ENCODE measurements at places on chromosomes 1 and 21. TPM values are rescaled to one million over a fixed set of nuclear protein-coding genes. Genes with fewer than 3 reads are reported as not detected.

Gene ADAMTS4
- polyA plus RNA-seq = 7.2 TPM

Gene GBP4
- 13.5 TPM for polyA plus RNA-seq

Gene SNAP47
- 10.6 TPM for polyA plus RNA-seq

Gene IL20
- 0.11 TPM for polyA plus RNA-seq

Gene KRTAP12-2
- polyA plus RNA-seq = not detected

Gene SLC19A1
- 23.8 TPM for polyA plus RNA-seq

Gene KCNC4
- 3.2 TPM for polyA plus RNA-seq

Gene EFNA3
- 1.8 TPM for polyA plus RNA-seq

Gene SLFNL1
- 0.94 TPM for polyA plus RNA-seq

Gene SYCP1
- not detected for polyA plus RNA-seq

Gene ARHGAP30
- 66.3 TPM for polyA plus RNA-seq

Gene SEMA4A
- 26.9 TPM for polyA plus RNA-seq

Gene VHLL
- not detected for polyA plus RNA-seq

Gene CACHD1
- 9.0 TPM for polyA plus RNA-seq

Gene DENND1B
- polyA plus RNA-seq = 4.1 TPM

Gene OR2G6
- polyA plus RNA-seq = not detected

Gene FNBP1L
- polyA plus RNA-seq = 21.0 TPM

Gene KRTAP12-3
- polyA plus RNA-seq = not detected

Gene CD2
- 5.0 TPM for polyA plus RNA-seq

Gene FAAH
- polyA plus RNA-seq = 13.9 TPM

Gene ZNF648
- 0.21 TPM for polyA plus RNA-seq

Gene IFI16
- polyA plus RNA-seq = 76.4 TPM

Gene POU3F1
- polyA plus RNA-seq = 0.04 TPM

Gene C1orf226
- 2.2 TPM for polyA plus RNA-seq

Gene OR14K1
- polyA plus RNA-seq = not detected

Gene CD101
- polyA plus RNA-seq = 17.8 TPM

All from lung (tissue), 17 donors.